ENCODE measurements at places on chromosomes 11 and 22. TPM values are rescaled to one million over a fixed set of nuclear protein-coding genes. Genes with fewer than 3 reads are reported as not detected.

ART1 gene
- not detected for total RNA-seq

DDX17 gene
- 420 TPM for total RNA-seq

FAM180B gene
- total RNA-seq = not detected

P2RX3 gene
- total RNA-seq = not detected

TIMP3 gene
- 145 TPM for total RNA-seq

JAM3 gene
- total RNA-seq = 85.7 TPM

SIK2 gene
- total RNA-seq = 11.0 TPM

MS4A18 gene
- not detected for total RNA-seq
